ENCODE measurements at places on chromosomes 4 and X.

- DNase-seq = no peak
These were observed 37.1 kb upstream of the ADH1C start for GRCh38 chr4:99389606-99390005.

DNA sequence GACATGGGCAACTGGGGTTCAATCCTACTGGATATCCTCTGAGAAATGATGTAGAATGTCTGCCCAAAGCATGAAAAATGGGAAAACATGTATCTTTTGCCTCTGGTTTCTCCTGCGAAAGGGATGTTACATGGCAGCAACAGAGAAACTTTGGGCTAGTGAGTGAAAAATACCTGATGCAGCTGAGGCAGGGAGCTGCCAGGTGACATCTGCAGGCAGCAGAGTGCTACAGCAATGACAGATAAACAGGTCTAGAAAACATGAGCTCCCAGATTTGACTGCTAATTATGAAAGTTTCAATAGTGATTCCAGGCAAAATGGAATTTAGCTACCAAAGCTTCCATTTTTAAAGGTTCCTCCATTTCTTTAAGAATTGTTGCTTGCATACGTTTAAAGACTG, 4.8 kb upstream of the CXCL1 start:
- no peak for DNase-seq

- DNase-seq = no peak
These were observed 279.2 kb downstream of the PPP3CA start for GRCh38 chr4:101068115-101068514.

DNA sequence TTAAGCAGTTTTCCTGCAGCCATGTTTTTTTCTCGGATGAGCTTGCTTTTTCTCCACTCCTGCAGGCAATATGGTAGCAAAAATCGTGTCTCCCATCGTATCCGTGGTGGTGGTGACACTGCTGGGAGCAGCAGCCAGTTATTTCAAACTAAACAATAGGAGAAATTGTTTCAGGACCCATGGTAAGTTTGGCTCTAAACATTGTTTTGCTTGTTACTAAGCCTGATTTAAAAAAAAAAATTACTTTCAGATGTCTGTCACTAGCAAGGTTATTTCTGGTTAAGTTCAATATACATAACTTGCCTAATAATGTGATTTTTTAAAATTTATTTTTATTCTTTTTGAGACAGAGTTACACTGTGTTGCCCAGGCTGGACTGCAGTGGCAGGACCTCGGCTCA, 17.5 kb upstream of the GYG2 start:
- no peak for DNase-seq

DNA sequence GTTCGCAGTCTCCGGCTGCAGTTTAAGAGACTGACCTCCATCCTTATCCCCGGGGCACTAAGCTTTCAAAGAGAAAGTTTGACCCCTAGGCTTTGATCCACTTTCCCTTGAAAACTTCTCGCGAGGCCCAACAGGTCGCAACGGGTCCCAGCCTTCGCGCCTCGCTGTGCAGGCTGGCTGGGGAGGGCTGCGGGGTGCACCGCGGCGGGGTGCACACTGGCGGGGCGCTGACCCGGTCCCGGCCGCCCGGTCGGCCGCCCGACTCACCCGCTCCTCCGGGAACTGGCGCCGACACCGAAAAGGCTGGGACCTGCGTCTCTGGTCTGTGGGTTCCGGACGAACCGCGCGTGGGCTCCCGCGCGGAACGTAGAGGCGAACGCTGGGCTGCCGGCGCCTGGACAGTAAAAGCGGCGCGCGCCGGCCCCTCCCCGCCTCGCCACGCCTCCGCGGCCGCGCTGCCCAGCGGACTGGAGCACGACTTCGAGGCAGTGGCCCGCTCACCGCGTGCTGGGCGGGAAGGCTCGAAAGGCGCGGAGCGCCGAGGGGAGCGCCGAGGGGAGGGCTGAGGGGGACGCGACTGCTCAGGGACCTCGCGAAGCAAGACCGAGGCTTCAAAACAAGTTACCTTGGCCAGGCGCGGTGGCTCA, at the start of gene TAF7L:
Gene TAF7L, minus strand, starts transcription at position 378 of the 647 bp plus-strand sequence. CDS start 3,791 bp downstream, outside the sequence.
- no peak for DNase-seq

DNA sequence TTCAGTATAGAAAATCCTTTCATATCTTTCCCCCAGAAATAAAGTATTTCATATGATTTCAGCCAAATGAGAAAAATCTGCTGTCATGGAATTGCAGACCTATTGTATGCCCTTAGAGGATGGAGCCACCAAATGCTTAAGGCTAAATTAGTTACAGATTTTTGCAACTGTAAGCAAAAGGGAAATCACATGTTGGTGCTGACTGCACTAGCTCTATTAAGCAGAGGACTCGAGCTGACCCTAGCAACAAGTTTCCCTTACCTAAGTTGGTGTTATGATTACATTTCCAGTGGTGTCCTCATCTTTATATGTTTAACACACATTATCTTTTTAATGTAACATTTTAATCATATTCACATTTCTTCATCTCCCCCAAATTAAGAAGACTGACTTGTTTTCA, 58.3 kb upstream of the DOCK11 start:
- DNase-seq = no peak

DNA sequence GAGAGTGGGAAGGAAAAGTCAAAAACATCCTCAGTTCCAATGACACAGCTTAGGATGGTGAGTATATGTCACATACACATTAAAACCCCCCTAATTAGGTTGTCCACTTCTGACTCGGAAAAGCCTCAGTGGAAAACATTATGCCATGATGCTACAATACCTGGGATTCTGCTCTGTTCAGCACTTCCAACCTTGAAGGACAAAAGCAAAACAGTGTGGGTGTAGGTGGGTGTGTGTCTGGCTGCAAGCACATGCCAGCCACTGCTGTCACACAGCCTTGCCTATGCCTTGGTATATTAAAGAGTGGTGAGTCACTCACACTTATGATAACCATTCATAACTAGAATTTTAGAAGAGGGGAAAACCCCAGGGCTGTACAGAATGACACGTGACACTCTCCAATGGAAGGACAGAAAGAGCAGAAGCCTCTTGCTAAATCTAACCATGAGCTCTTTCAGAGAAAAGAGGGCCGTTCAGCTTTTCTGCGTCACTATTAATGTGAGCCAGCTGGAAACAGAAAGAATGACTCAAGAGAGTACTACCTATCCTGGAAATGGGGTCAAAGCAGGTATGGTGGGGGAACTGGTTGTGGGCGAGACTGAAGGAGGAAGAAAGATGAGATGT, 159.6 kb downstream of the TET2 start:
- no peak for DNase-seq

- no peak for DNase-seq
These were observed 38.6 kb downstream of the MND1 start for GRCh38 chr4:153383131-153383530.

DNA sequence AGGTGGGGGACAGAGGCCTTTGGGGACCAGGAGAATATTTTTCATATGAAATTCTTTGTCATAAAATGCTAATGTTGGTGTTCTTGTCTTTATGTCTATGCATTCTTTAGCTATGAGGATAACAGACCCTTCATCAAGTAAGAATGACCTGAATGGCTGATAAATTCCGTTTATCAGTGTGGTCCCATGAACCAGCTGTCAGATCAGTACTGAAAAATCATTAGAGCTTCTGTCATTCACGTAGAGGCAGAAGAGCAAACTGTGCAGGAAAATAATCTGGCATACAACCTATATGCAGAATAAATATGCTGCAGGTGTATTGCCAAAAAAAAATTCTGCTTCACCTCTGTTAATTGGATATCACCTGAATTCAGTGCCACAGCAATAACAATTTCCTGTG, 828.6 kb downstream of the ADGRL3 start:
- DNase-seq = no peak

- peak; percentile 81 for DNase-seq
These were observed 181.1 kb downstream of the LARP7 start for GRCh38 chr4:112817933-112818593.

DNA sequence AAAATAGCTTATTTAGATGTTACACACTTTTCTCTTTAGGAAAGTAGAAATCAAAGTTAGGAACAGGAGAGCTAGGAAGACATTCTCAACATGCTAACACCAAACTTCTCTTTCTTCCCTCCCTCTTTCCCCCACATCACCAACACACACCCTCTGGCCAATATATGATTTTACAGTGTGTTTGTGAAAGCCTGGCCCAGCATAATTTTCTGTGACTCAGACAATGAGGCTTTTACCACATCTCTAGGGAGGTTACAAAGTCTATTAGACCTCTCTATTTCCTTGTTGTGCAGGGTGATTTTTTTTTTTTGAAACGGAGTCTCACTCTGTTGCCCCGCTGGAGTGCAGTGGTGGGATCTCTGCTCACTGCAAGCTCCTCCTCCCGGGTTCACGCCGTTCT, 189.9 kb downstream of the AASDH start:
- DNase-seq = no peak

DNA sequence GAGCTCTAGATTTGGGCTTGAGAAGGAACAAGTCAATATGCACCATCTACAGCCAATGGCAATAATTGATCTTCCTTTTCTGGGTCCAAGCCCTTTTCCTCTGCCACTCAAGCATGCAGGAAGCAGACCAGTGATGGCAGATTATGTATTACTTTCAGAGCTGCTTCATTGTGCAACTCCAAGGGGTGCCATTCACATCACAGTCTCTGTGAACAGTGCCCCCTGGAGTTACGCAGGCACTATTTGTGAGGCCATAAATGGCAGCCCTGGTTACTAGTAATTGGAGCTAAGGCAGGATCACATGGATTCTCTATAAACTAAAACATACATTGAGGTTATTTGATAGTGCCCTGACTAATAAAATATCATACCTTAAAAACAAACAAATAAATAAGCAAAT, 313.4 kb upstream of the SLC7A11 start:
- DNase-seq = no peak

DNA sequence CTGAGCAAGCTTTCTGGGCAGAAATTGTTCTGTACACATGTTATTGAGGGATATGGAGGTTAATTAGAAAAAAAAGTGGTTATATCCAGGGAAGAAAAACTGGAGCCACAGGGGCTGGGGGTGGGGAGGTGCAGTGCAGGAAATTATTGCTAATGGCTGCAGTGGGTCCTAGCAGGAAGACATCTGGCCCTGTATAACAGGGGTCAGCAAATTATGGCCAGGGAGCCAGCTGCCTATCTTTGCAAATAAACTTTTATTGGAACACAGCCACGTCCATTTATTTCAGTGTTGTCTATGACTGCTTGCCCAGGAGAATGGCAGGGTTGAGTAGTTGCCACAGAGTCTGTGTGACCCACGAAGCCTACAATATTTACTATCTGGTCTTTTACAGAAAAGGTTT, 23.4 kb upstream of the PRPS2 start:
- no peak for DNase-seq

- no peak for DNase-seq
These were observed 13.5 kb downstream of the LIAS start for GRCh38 chr4:39472396-39472795.

- DNase-seq = no peak
These were observed 508.3 kb downstream of the SPRY1 start for GRCh38 chr4:123904882-123905281.

DNA sequence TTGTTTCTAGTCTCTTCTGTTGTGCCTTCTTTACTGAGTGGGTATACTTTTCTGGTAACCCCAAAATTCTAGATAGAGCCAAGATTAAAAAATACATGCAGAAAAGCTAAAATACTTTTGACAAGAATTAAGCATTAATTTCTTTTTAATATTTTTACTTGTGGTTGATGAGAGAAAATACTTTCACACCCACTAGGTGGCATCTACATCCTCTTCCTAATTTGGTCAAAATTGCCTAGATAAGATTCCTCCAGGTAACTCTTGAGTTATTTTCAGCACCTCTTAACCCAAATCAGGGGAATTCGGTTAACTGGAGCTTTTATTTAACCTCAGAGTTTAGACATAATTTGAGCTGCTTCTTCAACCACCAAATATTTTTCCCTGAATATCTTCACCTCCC, 28.4 kb upstream of the COX7B2 start:
- DNase-seq = no peak

- no peak for DNase-seq
These were observed 5.8 kb downstream of the TAFAZZIN start for GRCh38 chrX:154417157-154417556.

DNA sequence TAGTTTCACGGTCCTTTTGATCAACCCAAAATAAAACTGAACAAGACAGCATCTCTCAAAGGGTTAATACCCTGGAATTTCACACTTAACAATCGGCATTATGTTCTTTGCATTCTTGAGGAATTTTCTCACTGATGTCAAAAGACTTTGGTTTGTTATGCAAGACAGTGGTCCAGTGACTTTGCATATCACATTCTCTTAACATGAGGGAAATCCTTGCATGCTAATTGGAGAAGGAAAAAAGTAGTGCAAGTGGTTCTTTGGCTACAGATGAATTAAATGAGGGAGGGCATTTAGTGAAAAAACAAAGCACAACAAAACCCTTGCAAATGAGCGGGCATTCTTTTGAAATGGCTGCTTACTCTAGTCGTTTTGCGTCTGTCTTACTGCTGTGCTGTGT, 105.1 kb upstream of the LIMCH1 start:
- DNase-seq = peak; percentile 74

GRCh38 chr4:2771264-2771663, 15.1 kb upstream of the TNIP2 start:
- no peak for DNase-seq

DNA sequence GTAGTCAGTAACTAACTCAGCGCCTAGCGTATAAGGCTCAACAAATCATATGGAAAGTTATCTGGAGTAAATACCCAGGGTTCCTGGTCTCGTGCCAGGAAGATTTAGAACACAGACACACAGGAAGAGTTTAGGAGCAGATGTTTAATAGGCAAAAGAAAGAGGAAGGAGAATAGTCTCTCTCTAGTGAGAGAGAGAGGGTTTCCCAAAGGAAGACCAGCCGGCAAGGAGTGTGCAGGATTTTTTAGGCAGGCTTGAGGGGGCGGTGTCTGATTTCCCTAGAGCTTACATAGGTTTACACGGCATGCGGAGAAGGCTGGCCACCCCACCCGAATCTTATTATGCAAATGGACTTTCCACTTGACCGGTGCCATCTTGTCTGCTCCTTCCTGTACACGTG, 284.0 kb upstream of the FRG1 start:
- DNase-seq = no peak

DNA sequence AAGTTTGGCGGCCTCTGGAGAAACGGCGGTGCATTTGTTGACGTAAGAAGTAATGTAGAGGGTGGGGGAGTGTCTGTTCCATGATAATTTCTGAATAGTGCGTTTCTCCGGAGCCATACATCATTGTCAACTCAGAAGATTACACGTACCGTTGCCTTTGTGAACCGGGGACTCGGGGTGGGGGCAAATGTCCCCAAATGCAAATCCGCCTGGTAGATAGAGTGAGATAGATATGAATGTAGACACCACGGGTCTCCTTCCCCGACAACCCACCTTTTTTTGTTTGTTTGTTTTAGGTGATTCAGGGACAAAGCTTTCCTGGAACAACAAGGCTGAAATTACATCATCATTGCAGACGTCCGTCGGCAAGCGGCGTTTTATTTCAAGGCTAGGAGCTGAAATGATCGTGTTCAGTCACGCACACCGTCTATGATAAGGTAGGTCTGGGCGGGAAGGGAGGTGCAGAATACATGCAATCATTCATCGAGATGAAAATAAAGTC, 96.0 kb upstream of the PPP2R3B start:
- DNase-seq = no peak

GRCh38 chr4:130147641-130148040, 1051.7 kb downstream of the C4orf33 start:
- DNase-seq = no peak

- no peak for DNase-seq
These were observed 26.6 kb downstream of the ADRA2C start for GRCh38 chr4:3792813-3793212.

GRCh38 chr4:24605216-24605615, 20.9 kb upstream of the DHX15 start:
- no peak for DNase-seq
